ENCODE measurements at places on chromosomes 7 and 10. TPM values are rescaled to one million over a fixed set of nuclear protein-coding genes. Genes with fewer than 3 reads are reported as not detected.

The SLC18A3 gene
- 0.31 TPM for total RNA-seq

The ASIC3 gene
- total RNA-seq, result 0.51 TPM

DNA sequence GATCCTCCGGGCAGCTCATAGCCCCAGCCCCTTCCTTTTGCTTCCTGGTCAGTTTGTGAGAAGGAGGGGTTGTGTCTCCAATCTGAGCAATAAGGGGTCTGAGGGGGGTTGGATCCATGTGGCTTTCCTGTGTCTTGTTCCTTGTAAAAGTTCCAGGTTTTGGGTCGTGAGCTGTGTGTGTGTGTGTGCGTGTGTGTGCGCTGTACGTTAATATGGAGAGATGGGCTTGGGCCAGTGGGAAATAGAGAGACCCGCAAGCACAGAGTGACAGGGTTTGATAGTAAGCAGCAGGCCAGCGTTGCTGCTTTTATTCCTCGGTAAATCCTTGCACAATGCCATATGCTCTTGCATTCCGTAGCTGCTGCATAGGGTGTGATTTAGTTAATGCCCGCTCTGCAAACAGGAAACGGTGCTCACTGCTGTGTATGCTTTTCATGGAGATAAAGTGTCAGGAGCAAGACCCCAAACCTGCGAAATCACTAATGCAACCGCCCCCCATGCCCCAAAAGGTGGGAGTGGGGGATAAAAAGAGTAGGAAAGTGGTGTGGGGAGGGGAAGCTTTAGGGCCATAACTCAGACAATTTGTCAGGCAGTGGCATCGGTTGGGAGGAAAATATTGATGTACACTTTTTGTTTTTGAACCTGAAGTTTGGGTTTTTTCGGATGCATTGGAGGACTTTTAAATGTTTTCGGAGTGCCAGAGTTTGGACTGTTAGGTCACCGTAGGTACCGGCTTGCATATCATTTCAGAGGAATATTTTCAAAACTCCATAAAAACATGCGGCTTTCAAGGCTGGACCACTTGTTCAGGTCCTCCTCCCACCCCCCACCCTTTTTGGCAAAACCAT, 108.7 kb downstream of the TCF7L2 start:
- peak; percentile 74 for DNase-seq

- DNase-seq, result no peak
These were observed 76.7 kb downstream of the MACC1 start for GRCh38 chr7:20140291-20141001.

GRCh38 chr7:6446838-6447580, 745 bp downstream of the DAGLB start:
- DNase-seq, result peak; percentile 72

The SKIDA1 gene
- total RNA-seq, result 3.0 TPM

DNA sequence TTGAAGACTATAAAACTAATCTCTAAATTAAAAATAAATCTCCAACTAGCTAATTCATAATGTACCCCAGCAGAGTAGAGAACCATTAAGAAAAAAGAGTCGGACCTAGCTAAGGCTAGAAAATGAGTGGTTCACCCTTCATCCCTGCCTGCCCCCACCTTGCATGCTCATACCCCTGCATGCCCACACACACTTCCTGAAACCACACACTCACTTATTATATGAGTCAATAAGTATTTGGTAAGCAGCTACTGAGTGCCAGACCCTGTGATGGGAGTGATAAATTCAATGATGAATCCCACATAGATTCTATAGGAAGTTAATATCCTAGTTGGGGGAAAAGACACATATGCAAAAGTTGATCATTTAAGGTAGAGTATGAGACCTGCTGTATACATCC, 152.9 kb upstream of the INHBA start:
- DNase-seq, result no peak

The PIP gene
- total RNA-seq, result 11.3 TPM

DNA sequence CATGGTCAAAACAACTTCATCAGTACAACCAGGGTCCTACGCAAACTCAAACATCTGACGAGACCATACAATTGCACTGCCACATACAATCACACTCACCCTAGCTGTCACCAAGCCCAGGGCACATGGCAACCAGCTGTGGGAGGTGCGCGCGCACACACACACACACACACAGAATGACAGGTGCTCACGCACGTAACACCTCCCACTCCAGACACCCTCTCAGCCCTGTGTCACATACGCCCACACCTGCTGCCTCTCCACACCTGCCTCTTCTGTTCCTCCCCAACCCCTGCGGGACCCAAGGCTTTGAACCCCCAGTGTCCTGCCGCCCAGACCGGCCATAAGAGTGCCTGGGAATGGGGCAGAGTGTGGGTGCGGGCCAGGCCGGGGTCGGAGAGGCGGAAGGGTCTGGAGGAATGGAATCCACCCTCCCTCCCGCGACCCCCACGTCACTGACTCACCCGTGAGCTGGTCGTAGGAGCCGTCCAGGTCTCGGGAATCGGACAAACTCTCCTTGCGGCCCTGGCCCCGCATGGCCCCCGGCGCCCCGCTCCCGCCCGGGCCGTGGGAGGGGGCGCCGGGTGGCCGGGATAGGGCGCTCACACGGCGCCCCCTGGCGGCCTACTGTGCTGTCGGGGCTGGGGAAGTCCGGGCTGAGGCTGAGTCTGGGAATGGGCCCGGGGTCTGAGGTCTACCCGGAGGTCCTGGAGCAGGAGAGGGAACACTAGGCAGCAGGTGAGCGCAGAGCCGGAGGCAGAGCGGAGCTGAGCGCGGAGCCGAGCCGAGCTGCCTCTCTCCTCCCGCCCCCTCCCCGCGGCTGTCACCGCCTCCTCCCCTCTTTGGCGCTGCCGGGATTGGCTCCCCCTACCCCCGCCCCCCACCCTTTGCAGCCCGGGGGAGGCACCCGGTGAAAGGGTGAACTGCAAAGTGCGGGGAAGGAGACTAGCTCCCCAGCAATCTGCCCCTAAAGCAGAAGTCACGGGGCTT, at the start of gene KCNIP2:
KCNIP2 (minus strand) TSS at position 769 of the 990 bp plus-strand sequence; CDS start at position 537, 232 bp downstream.
- no peak for DNase-seq

- no peak for DNase-seq
These were observed 57.2 kb downstream of the LRRC72 start for GRCh38 chr7:16583834-16584233.

DNA sequence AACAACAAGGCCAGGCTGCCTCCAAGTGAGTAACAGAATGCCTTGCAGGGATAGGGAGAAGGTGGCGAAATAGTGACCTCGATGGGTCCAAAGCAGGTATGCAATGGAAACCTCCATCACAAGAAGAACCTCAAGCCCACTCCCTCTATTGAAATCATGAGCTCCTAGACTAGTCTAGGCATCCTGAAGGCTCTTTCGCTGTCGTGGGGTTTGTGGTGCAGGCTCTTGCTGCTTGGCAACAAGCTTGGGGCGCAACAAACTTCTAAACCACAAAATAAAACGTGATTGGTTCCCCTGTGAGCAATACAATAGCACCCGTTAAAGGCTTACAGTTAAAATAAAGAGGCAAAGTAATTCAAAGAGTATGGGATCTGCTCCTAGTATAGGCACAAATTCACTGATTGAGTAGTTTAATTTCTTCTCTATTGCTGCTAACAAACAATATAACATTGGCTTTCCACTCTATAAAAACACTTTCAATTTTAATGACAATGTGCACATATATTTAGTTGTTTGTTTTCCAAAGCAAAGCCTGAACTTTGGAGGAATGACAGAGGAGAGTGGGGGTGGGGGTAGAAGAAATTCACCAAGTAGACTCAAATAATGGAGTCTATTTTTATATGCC, 64.1 kb downstream of the C10orf67 start:
- no peak for DNase-seq

The KIN gene
- 13.7 TPM for total RNA-seq

DNA sequence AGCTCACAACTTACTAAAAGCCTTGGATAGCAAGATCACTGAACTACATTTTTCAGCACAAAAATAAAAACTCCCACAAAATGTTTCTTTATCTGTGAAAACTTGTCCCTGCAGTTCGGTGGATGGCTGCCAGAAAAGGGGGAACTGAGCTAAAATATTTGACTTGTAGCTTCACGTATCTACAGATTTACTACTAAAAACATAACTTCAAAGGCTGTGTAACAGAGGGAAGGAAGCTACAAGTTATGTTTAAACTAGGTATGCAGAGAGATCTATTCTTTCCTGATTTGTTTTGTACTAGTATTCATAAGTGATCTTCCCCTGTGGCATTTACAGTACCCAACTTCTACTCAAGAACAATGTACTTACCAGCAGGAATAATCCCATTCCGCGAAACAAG, 25.1 kb downstream of the SGCE start:
- peak; percentile 61 for DNase-seq

Measured in tongue (tissue), 3 donors.